ENCODE measurements at places on chromosomes 7 and 10.

GRCh38 chr7:53596230-53596629, 560.8 kb downstream of the POM121L12 start:
- no peaks in the 10 kb centered on the region for H3K27me3 ChIP-seq
- no peak overlapping the region for H3K4me3 ChIP-seq
- H3K4me1 ChIP-seq = no peaks in the 10 kb centered on the region
- no peak overlapping the region for H3K27ac ChIP-seq

DNA sequence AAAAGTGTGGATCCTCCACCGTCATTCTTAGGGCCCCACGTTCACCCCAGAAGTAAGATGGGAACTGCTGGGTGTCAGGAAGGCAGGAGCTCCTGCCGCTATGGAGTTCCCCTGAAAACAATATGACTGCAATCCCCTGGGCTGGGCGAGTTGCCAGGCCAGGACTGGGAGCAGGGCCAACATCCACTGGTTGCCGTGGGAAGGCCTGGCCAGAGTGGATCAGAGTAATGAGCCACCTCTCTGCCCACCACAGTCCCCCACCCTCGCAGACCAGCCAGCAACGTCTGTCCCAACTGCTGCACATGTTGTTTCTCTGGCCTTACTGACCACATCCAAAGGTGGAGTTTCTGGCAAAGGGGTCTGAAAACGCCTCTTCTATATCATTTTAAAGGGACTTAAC, 86.6 kb downstream of the STRA8 start:
- no peaks in the 10 kb centered on the region for H3K36me3 ChIP-seq
- H3K4me3 ChIP-seq = no peak overlapping the region
- no peaks in the 10 kb centered on the region for H3K27me3 ChIP-seq
- no peak for DNase-seq
- H3K27ac ChIP-seq = no peak overlapping the region

DNA sequence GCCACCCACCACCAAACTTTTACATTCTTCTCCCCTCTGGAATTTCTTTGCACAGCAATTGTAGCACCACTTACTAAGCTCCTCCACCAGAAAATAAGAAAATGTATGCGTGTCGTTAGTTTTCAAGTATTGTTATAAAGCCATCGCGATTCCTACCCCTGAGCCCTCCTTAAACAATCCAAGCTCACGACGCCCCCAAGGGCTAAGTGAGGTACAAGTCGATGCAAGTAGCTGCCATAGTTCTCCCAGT, 1.3 kb downstream of the FRAT2 start:
- H3K27me3 ChIP-seq = no peaks in the 10 kb centered on the region
- no peak overlapping the region for H3K27ac ChIP-seq
- peak overlapping the region; percentile 57 for H3K4me3 ChIP-seq
- peak; percentile 81 for DNase-seq
- no peaks in the 10 kb centered on the region for H3K36me3 ChIP-seq

- no peak overlapping the region for H3K27ac ChIP-seq
- no peaks in the 10 kb centered on the region for H3K36me3 ChIP-seq
- H3K4me3 ChIP-seq = no peak overlapping the region
- H3K27me3 ChIP-seq = no peaks in the 10 kb centered on the region
These were observed 115.8 kb downstream of the ELFN1 start for GRCh38 chr7:1785839-1786238.

- H3K36me3 ChIP-seq = no peaks in the 10 kb centered on the region
- H3K27me3 ChIP-seq = no peaks in the 10 kb centered on the region
- H3K27ac ChIP-seq = no peak overlapping the region
- DNase-seq = no peak
These were observed 139.2 kb upstream of the NAMPT start for GRCh38 chr7:106423821-106424475.

DNA sequence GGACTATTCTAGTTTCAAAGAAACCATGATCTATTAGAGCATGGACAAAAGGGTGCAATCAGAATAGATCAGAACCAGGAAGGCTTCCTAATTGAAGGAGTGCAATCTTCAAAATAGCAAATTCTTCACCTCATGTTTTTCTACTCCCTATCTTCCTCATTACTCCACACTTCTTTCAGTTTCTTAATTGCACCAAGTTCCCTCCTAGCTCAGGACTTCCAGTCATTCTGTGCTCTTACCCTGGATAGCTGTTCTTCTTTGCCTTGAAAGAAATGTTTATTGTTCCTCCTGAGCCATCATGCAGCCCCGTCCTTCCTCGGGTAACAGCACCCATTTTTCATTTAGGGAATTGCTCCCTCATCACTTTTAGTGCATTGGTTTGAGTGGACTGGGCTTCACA, 23.1 kb downstream of the TRPV5 start:
- no peak overlapping the region for H3K4me3 ChIP-seq
- H3K36me3 ChIP-seq = no peaks in the 10 kb centered on the region
- no peaks in the 10 kb centered on the region for H3K4me1 ChIP-seq
- DNase-seq = no peak

DNA sequence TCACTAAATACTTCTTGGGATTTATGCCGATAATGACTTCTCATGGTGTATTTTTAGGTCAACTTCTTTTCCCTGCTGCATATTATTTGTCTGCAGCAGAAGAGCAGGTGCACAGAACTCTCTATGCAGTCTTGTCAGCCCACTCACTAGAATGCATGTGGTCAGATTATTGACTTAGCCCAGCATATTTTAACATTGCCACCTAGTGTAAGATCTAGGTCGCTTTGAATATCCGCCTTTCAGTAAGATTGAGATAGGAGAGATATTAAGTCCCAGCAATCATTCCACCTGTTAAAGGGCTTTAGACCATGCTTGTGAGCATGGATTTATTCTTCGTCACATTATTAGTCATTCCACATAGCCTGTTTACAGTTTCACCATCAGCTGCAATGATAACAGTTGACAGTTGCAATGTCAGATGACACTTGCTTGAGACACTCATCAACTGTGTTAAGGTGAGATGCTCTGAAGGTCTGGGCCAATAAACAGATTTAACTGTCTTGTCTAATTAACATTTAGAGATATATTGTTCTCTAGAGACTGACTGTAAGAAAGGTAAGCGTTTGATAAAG, 491.7 kb downstream of the ARL4A start:
- H3K4me1 ChIP-seq = no peaks in the 10 kb centered on the region
- H3K27me3 ChIP-seq = no peaks in the 10 kb centered on the region
- peak; percentile 21 for DNase-seq
- no peak overlapping the region for H3K27ac ChIP-seq
- H3K36me3 ChIP-seq = no peaks in the 10 kb centered on the region
- no peak overlapping the region for H3K4me3 ChIP-seq

- H3K4me1 ChIP-seq = peaks cover 6% of the 10 kb centered on the region
- no peak for DNase-seq
- no peaks in the 10 kb centered on the region for H3K27me3 ChIP-seq
- no peak overlapping the region for H3K27ac ChIP-seq
These were observed 15.0 kb downstream of the CCDC6 start for GRCh38 chr10:59891349-59891748.

GRCh38 chr7:84939888-84940287, 247.0 kb downstream of the SEMA3D start:
- H3K4me3 ChIP-seq = no peak overlapping the region
- DNase-seq = no peak
- no peaks in the 10 kb centered on the region for H3K27me3 ChIP-seq
- no peaks in the 10 kb centered on the region for H3K4me1 ChIP-seq
- H3K36me3 ChIP-seq = no peaks in the 10 kb centered on the region
- no peak overlapping the region for H3K27ac ChIP-seq

DNA sequence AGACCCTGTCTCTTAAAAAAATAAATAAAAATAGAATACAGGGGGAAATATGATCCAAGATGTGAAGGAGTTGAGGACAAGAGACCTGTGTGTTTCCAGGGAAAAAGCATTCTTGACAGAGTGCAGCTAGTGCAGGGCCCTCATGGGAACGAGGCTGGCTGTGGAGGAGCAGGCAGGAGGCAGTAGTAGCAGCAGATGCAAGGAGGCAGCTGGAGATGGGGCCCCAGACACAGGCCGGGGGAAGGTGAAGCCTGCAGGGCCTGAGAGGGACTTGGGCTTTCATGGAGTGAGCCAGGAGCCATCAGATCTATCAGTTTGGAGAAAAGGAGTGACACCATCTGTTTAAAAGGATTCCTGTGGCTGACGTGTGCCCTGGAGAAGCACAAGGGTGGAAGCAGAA, 71.4 kb upstream of the ZNF438 start:
- DNase-seq = peak; percentile 23
- no peaks in the 10 kb centered on the region for H3K27me3 ChIP-seq
- no peak overlapping the region for H3K4me3 ChIP-seq
- H3K4me1 ChIP-seq = no peaks in the 10 kb centered on the region
- H3K27ac ChIP-seq = no peak overlapping the region

DNA sequence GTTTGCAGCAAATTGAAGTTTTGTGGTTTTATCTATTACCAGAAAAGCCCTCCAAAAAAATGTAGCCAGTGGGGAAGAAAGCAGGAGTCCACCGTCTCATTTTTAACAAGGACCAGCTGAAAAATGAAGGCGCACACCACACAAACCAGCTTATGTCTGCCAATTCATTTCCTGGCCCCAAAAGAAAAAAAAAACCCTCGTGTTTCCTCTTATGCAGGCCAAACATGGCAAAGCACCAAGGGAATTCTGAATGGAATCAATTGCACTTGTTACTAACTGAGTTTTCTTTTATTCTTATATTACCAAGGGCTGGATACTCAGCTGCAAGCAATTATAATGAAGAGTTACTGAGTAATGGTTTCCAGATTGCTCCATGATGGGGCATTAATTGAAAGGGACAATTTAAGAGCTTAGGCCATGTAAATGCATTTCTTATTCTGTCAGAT, 428.3 kb upstream of the NPVF start:
- no peak overlapping the region for H3K4me3 ChIP-seq
- H3K27ac ChIP-seq = no peak overlapping the region
- DNase-seq = no peak
- H3K4me1 ChIP-seq = no peaks in the 10 kb centered on the region
- H3K27me3 ChIP-seq = no peaks in the 10 kb centered on the region

DNA sequence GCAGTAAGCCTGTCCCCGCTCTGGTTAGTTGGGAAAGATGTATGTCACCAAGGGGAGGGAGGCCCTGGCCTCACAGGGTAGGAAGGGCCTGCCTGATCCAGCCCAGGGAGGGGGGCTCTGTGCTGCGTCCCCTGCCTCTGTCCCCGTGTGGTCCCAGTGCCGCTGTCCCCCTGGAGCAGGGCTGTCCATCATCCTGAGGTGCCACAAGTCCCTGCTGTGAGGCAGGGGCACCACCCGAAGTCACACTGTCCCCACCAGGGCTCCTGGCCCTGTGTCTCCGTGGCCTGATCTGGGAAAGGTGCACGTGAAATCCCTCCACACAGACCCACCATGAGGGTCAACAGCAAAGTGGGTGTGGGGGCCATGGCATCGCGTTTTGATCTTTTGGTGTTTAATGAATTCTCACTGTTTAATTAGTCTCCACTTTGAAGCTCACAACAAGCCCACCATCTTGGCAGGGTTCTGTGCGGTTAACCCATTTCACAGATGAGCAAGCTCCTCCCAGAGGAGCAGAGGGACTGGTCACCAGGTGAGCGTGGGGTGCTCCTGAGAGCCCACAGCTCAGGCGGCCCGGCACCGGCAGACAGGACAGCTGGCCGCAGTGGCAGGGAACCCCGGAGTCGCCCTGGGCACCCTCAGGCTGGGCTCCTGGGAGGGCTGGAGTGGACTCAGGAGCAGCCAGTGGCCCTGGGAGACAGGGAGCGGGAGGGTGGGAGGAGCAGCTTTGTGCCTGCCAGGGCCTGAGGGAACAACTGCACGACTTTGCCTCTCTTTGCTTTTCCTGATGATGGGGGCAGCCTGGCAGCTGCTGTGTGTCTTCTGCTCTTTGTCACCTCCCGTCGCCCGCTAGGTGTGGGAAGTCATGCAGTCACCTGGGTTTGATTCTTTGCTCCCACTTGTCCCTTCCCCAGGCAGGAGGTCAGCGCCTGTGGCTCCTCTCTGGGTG, 12.0 kb upstream of the CRYGN start:
- H3K4me3 ChIP-seq = no peak overlapping the region
- no peaks in the 10 kb centered on the region for H3K36me3 ChIP-seq
- H3K27me3 ChIP-seq = no peaks in the 10 kb centered on the region
- H3K27ac ChIP-seq = no peak overlapping the region

DNA sequence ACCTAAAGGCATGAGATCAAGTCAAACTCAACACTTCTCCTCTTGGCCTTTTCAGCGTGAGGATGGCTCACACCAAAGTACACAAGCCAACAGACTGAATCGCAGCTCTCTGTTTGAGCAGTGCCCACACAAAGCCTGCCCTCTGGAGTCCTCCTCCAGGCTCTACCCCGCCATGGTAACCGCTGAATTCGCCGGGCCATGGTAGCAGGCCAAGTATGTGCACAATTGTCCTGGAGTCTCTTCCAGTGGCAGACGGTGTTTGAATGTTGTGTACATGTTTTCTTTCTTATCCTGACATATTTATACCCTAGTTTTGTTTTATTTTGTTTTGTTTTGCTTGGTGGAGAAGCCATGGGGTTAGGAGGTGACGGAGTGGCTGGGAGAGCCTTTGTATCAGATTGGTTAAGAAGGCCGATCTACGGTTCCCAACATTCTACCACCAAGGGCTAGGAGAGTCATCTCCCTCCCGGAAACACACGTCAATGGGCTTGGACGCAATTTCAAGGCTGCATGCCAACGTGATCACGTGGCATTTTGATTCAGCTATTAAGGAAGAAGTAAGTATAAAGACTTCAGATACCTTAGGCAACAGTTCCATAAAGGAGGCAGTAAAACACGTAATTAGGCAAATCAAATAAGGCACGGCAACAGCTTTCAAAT, 12.1 kb upstream of the SHH start:
- no peaks in the 10 kb centered on the region for H3K4me1 ChIP-seq
- no peak for DNase-seq
- H3K4me3 ChIP-seq = no peak overlapping the region
- H3K27me3 ChIP-seq = no peaks in the 10 kb centered on the region
- no peaks in the 10 kb centered on the region for H3K36me3 ChIP-seq
- no peak overlapping the region for H3K27ac ChIP-seq

DNA sequence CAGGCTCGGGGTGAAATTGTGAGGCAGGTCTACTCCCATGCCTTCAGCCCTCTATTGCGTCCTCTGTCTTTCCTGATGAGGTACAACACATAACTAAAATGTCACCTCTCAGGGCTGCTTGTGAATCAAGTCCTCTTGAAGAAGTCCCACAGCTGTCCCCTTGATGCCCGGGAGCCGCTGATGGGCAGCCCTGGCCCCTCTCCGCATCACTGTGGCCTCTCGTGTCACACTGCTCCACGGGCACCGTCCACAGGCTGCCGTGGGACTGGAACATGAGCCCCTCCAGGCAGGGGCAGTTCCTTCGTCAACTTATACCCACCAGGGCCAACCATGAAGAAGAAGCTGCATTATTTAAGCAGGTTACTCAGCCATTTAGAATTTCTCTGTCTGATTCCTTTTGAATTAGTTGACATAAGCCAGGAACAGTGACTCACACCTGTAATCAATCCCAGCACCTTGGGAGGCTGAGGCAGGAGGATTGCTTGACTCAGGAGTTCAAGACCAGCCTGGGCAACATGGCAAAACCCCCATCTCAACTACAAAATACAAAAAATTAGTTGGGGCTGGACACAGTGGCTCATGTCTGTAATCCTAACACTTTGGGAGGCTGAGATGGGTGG, 58.5 kb upstream of the UBE3C start:
- no peak for DNase-seq
- no peak overlapping the region for H3K4me3 ChIP-seq
- no peaks in the 10 kb centered on the region for H3K36me3 ChIP-seq
- H3K27ac ChIP-seq = no peak overlapping the region

GRCh38 chr10:36188461-36188860, 546.4 kb upstream of the FZD8 start:
- no peaks in the 10 kb centered on the region for H3K27me3 ChIP-seq
- no peaks in the 10 kb centered on the region for H3K4me1 ChIP-seq
- no peak for DNase-seq
- no peak overlapping the region for H3K27ac ChIP-seq
- no peaks in the 10 kb centered on the region for H3K36me3 ChIP-seq
- no peak overlapping the region for H3K4me3 ChIP-seq

- no peaks in the 10 kb centered on the region for H3K4me1 ChIP-seq
- no peak overlapping the region for H3K4me3 ChIP-seq
- no peak overlapping the region for H3K27ac ChIP-seq
- no peak for DNase-seq
- H3K27me3 ChIP-seq = no peaks in the 10 kb centered on the region
- no peaks in the 10 kb centered on the region for H3K36me3 ChIP-seq
These were observed 188.9 kb upstream of the CXCL12 start for GRCh38 chr10:44573821-44574220.
